Right renal pelvis (tissue), 4 donors: ENCODE measurements at places on chromosomes 12 and 14. TPM values are rescaled to one million over a fixed set of nuclear protein-coding genes. Genes with fewer than 3 reads are reported as not detected.

- no peak for DNase-seq
These were observed 37.2 kb downstream of the SUPT16H start for GRCh38 chr14:21346532-21347135.

GRCh38 chr14:56895154-56895553, 84.9 kb upstream of the OTX2 start:
- DNase-seq, result no peak

- no peak for DNase-seq
These were observed 14.1 kb upstream of the NUMB start for GRCh38 chr14:73472185-73473114.

DNA sequence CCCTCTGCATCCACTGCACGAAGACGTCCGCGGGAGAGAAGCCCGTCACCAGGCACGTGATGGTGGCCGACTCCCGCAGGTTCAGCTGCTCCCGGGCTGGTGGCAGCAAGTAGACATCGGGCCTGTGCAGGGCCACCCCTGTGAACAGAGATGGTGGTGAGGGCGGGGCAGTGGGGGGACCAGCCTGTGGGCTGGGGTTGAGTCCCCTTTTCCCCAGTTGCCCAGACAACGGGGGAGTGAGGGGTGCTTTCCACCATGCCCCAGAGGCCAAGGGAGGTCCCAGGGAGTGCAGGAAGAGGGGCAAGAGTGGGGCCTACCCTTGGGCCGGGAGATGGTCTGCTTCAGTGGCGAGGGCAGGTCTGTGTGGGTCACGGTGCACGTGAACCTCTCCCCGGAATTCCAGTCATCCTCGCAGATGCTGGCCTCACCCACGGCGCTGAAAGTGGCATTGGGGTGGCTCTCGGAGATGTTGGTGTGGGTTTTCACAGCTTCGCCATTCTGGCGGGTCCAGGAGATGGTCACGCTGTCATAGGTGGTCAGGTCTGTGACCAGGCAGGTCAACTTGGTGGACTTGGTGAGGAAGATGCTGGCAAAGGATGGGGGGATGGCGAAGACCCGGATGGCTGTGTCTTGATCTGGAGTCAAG, 328.3 kb downstream of the TMEM121 start:
- DNase-seq, result no peak

DNA sequence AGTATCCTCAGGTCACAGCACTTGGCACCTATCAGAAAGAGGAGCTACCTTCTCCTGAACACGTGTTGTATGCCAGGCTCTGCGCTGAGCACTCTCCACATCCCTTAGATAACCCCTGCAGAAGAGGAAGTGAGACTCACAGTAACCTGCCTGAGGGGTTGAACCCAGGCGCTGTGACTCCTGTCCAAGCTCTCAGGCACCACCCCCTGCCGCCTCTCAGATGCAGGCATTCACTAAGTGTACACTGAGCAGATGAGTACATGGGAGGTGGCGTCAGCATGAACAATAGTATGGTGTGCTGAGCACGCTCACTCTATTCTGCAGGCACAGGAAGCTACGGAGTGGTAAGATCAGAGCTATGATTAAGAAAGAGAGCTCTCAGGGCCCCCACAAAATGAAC, 21.0 kb upstream of the RIC8B start:
- no peak for DNase-seq

DNA sequence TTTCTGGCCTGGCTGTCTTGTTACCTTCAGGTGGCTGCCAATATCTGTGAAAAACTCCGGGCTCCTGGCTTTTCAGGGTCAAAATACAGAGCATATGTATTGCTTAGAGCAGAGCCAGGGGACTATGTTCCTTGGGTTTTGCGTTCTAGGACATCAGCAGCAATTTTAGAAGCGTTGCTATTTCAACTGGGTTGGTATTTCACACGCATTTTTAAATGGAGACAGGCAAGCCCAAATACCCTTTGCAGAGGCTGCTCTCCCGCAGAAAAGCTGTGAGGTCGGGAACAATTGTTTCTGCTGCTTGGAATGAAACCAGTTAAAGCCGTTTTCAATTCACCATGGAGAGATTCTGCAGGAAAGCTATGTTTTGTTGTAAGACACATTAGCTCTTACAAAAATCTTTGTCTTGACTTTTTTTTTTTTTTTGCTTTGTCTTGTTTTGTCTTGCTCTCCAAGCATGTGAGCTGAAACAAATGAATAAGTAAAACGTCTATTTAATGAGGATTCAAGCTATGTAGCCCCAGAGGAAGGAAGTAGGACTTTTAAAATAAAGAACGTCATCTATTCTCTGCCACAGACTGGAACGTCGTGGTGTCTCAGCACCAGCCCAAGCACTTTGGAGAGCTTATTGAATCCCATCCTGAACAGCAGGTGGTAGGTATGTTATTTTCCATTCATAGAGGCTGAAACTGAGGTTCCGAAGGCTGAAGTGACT, 181.0 kb upstream of the TBX3 start:
- no peak for DNase-seq

- no peak for DNase-seq
These were observed 1.7 kb upstream of the KLRG1 start for GRCh38 chr12:8987685-8988084.

GRCh38 chr14:81200054-81200453, 20.7 kb downstream of the GTF2A1 start:
- no peak for DNase-seq

GRCh38 chr12:104360157-104360556, 56.6 kb downstream of the EID3 start:
- no peak for DNase-seq

DNA sequence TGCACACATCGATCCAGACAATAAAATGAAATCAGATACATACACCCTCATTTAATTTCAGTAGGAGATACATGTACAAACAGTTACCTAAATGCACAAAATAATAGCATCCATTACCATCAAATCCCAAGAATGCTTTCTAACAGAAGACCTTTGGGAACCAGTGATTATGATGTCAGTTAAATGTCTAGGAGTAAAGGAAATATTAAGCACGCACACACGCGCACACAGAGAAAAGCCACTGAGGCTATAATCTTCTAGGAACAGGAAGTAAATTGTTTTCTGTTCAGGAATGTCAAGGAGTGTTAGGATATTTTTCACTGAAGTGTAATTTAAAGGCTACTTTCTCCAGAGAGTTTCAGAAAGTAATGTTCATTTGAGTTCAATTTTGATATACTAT, 250.1 kb downstream of the MDGA2 start:
- DNase-seq, result no peak

GRCh38 chr14:22474730-22475351, 114.2 kb downstream of the DAD1 start:
- DNase-seq, result no peak

GRCh38 chr12:115336506-115336905, 652.5 kb upstream of the TBX3 start:
- no peak for DNase-seq

DNA sequence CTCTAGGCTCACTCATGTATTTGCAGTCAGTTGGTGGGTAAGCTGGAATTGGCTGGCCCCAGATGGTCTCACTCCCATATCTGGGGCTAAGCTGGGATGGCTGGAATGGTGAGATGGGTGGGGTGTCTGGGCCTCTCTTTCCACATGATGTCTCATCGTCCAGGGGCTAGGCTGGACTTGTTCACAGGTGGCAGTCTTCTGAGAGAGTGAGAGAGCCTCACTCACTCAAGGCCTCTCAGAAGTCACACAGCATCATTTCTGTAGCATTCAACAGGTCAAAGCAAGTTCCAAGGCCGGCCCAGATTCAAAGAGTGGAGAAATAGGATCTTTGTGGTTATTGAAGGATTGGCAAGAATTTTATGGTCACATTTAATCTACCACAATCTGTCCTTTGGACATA, 102.7 kb downstream of the UNC79 start:
- DNase-seq, result no peak

DNA sequence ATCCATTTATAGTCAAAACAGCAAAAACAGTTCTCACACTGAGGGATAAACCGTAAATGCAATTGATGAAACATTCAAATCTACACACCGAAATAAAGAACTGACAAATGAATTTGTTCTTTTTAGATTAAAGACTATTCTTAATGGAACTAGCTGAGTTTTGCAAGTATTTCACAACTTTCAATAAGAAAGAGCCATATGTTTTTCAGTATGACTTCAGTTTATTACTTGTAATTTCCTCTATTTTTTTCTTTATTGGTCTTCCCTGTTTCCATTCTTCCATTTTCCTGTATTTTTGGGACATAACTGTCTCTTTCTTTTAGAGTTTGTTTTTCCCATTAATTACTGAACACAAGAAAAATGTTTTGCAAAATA, 4.3 kb downstream of the BCAT1 start:
- no peak for DNase-seq

- DNase-seq, result no peak
These were observed 90.1 kb upstream of the PELI2 start for GRCh38 chr14:56027916-56028712.

DNA sequence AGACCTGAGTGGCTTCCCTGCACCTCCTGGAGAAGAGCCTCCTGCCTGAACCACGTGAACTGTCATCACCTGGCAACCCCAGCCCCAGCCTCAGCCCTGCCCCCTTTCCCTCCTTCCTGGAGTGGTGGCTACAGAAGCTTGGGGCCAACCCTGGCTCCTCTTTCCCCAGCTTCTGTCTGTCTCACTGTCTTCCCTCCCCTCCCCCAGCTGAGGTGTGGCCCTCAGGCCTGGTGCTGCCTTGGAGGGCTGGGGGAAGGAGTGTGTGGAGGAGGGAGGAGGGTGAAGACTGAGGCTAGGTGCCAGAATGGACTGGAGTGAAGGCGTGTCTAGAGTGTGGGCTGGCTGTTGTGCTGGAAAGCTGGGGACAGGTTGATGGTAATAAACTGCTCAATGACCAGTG, 9.7 kb downstream of the NFATC4 start:
- no peak for DNase-seq

Gene MORN3
- 1.5 TPM for polyA plus RNA-seq

Gene BBOF1
- 14.4 TPM for polyA plus RNA-seq

Gene LRRK2
- polyA plus RNA-seq, result 40.6 TPM

Gene PDE3A
- polyA plus RNA-seq, result 24.6 TPM

Gene TC2N
- 19.8 TPM for polyA plus RNA-seq

Gene NAA30
- polyA plus RNA-seq, result 32.3 TPM

Gene HVCN1
- polyA plus RNA-seq, result 9.1 TPM

Gene GRIN2B
- 1.1 TPM for polyA plus RNA-seq

Gene MYH6
- 0.21 TPM for polyA plus RNA-seq

Gene RNASE4
- 2.0 TPM for polyA plus RNA-seq
